ENCODE measurements at places on chromosomes 5 and 9.

DNA sequence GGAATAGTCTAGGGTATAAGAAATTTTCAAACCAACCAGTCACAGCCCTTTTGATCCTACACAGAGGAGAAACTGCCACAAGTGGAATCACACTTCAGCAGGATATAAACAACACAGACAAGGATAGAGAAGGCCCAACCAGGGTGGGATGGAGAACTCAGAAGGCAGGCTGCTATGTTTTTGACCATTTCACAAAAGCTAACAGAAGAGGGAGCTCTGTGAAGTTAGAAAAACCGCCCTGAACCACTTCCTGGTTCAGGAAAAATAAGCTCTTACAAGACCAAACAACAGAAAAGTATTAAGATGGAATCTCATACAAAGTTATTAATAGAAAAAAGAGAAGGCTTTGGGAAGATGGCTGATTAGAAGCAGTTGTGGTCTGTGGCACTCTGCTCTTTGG lies 960 bp upstream of the IFNB1 start:
- no peak for DNase-seq

GRCh38 chr5:156310115-156310514 lies 16.8 kb upstream of the SGCD start:
- no peak for DNase-seq

DNA sequence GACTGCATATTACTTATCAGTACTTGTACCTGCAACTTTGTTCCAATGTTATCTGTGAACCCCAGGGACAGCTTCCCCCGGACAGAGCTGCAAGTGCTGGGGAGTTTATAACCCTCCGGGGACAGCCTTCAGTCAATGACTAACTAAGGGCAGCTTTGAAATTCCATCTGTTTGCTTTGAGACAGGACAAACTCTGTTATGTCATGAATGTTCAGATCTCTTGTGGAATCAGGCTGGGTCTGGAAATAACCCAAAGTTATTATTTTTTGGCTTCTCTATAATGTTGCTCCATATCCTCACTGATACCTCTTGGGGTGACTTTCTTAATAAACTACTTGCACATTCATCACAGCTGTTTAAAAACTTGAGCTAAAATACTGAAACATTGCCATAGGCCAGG lies 617.5 kb upstream of the TLE4 start:
- DNase-seq, result no peak

- DNase-seq, result no peak
These were observed 47.9 kb downstream of the NDUFAF2 start for GRCh38 chr5:60992871-60993270.

DNA sequence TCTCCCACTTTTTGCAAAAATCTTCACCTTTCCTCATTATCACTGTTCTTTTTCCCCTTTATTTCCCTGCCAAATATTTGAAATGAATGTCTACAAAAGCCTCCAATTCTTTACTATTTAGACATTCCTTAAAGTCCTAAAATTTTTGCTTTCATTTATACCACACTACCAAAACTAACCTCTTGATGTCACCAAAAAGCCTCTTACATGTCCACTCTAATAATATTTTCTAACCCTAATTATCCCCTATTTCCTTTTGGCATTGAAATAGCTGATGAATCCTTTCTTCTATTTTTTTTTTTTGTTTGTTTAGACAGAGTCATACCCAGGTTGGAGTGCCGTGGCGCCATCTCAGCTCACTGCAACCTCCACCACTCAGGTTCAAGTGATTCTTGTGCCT lies 32.3 kb upstream of the NRG2 start:
- peak; percentile 21 for DNase-seq

Measured in EL (cell line).